ENCODE measurements at places on chromosomes 6 and 20.

GRCh38 chr6:170290296-170291128, at the start of gene DLL1:
TSS of gene DLL1 (minus strand) at chr6:170291078. CDS start at chr6:170290139, 939 bp downstream.
- DNase-seq = peak; percentile 74

DNA sequence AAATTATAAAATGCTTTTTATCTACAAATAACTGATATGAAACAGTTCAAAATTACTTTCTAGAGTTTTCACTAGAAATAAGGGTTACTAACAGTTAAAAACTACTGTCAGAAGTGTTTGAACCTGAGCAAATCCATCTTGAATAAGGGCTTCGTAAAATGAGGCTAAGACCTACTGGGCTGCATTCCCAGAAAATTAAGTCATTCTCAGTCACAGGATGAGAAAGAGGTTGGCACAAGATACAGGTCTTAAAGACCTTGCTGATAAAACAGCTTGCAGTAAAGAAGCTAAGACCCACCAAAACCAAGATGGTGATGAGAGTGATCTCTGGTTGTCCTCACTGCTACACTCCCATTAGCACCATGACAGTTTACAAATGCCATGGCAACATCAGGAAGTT, 93.7 kb downstream of the PLG start:
- no peak for DNase-seq

DNA sequence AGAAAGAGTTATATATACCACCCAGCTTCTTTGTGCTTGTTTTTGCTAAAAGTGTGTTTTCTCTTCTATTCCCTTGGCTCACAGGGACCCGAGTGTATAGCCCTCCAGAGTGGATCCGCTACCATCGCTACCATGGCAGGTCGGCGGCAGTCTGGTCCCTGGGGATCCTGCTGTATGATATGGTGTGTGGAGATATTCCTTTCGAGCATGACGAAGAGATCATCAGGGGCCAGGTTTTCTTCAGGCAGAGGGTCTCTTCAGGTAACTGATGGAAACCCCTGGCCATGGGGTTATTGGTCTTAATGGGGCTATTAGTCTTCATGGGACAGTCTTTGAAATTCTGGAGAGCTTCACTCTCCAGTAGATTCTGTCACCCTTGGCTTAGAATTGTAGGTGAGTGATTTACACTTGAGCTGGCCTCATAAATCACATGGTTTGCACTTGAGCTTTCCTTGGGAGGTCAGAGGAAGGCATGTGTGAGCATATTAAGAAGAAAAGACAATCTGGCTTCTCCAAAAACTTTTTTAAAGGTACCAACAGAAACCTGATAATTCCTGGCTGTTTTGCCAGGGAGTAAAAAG, 3.0 kb downstream of the PIM1 start:
- DNase-seq = no peak

DNA sequence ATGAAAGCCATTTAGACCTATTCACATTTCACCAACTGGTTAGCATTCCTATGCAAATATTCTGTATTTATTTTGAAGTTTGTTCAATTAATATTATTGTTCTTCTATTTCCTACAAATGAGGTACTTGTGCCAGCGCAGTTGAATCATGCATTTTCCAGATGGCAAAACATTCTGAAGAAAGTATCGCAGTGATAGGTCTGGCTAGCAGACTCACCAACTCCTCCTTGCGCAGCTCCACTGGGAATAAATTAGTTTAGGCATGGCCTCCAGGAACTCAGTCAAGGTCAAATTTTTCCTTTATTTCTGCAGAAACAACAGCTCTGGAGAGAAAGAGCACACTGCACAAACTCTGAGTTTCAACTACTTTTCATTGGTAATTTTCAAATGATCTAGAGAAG, 437.7 kb downstream of the COL12A1 start:
- DNase-seq = no peak

- DNase-seq = no peak
These were observed 14.8 kb downstream of the TUBB2A start for GRCh38 chr6:3142536-3142935.

DNA sequence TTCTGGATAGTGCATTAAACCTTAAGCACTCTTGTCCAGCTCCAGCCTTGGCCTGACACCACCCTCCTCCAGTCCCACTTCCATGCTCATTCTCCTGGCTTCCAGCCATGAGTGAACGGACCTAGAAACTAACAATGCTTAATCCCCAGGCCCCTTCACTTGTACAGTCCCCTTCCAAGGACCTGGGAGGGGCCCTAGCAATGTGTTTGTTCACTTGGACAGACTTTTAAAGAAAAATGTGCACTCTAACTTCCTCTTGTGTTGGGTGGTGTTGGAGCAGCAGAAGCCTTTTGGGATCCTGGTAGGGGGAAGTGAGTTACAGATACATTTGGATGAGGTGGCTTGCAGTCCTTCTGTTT, 48.9 kb upstream of the CCN6 start:
- DNase-seq = no peak

Data from SK-N-SH (cell line).